HFFc6 (cell line): ENCODE measurements at places on chromosomes 2 and 18. TPM values are rescaled to one million over a fixed set of nuclear protein-coding genes. Genes with fewer than 3 reads are reported as not detected.

DNA sequence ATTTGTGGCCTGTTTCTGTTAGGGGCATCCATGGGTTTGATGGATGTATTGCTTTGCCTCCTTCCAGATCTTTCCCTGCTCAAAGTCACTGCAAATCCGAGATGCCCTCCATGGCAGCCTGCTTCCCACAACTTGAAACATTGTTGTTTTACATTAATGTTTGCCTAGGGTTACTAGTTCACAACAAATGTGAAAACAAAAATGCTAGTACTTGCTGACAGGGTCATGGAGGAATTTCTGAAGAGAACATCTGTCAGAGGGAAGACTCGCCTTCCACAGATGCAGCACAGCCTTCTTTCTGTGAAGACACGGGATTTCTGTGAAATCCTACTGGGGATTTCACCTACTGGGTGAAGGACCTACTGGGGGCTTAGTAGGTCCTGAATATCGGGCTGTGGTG lies 260.0 kb upstream of the FN1 start:
- no peak overlapping the region for H3K4me3 ChIP-seq
- H3K36me3 ChIP-seq = peaks cover 36% of the 10 kb centered on the region
- DNase-seq = no peak
- peaks cover 83% of the 10 kb centered on the region for H3K4me1 ChIP-seq

DNA sequence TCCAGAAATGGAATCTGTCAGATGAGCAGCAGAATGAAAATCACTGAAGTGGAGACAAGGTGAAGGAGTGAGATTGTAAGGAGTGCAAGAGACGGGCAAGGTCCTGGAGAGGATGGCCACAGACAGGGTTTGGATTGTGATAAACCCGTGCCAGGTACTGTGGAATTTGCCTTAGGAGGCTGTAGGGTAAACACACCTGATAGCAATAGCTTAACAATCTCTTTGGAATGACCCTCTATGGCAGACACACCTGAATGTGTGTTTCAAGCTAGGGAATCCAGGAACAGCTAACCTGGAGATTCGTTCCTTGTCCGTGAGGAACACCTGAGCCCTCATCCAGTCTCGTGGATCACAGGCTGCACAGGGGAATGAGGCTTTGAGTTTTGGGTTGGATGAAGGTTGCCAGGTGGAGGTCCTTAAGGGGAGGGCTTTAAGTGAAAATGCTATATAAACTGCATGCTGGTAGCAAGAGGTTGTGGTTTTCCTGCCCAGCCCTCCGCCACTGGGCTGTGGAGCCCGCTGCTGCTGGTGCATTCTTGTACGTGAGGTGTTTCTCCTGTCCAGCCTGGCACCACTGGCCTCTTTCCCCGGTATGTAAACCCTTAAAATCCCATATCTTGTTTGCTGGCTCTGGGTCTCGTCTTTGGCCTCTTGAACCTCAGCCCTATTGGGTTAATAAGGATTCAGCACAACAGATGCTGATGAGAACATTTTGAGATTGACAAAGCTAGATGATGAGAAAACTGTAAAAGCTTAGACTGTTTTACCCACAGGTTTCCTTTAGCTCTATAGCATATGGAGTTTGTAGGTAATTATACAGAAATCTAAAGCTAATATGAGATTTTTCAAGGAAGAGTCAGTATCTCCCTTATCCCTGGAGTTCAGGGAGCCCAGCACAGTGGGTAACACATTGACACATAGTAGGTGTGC lies 117.9 kb downstream of the ARHGAP15 start:
- peaks cover 7% of the 10 kb centered on the region; the same call in 1 of the 2 replicates for H3K27me3 ChIP-seq
- H3K36me3 ChIP-seq = no peaks in the 10 kb centered on the region
- H3K27ac ChIP-seq = no peak overlapping the region
- DNase-seq = no peak

- no peak for DNase-seq
- peaks cover 12% of the 10 kb centered on the region for H3K36me3 ChIP-seq
- no peak overlapping the region for H3K4me3 ChIP-seq
- H3K27me3 ChIP-seq = no peaks in the 10 kb centered on the region; the same call in 1 of the 2 replicates
- no peak overlapping the region for H3K27ac ChIP-seq
- peaks cover 27% of the 10 kb centered on the region for H3K4me1 ChIP-seq
Observed at GRCh38 chr18:55534547-55534946, 53.4 kb downstream of the TCF4 start.

ALPI gene
- total RNA-seq = not detected in 2 replicates

DNA sequence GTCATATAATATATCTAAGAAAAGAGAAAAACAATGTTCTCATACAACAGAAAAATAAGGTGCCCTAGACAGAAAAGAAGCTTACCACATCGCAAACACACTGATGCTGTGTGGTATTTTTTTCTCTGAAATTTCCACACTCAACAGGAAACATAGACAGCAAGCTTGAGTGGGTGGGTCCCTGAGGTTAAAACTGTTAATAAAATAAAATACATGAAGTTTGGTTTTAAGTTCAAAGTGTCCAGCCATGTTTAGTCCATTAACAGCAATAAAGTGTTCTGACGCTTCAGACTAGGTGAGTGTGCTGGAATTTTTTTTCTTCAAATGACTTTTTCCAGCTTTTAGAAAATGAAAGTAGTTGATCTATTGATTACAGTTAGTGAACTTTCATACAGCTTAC lies 83.3 kb upstream of the EPB41L5 start:
- no peaks in the 10 kb centered on the region for H3K36me3 ChIP-seq
- no peak for DNase-seq

DNA sequence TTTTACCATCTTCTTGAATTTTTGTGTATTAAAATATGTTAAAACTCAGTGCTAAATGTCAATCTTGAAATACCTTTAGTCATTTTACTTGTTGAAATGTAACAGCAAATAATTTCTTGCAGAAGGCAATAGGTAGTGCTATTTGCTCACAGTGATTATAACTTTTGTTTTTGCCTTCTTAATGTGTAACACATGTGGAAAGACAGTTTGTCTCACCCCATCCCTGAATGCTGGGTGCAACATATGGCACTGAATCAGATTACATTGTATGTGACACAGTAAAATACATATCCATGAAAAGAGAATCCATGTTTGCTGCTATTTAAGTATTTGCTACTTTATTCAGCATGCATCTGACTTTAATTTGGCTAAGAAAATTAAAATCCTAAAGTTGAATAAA lies 35.3 kb downstream of the FRZB start:
- H3K27me3 ChIP-seq = peaks cover 9% of the 10 kb centered on the region
- H3K36me3 ChIP-seq = no peaks in the 10 kb centered on the region
- H3K4me1 ChIP-seq = no peaks in the 10 kb centered on the region
- no peak overlapping the region for H3K27ac ChIP-seq
- no peak overlapping the region for H3K4me3 ChIP-seq

DUSP19 gene
- total RNA-seq = 2.6 to 3.5 TPM (median 2.7 TPM) in 3 replicates

RMND5A gene
- 7.4 to 9.7 TPM (median 7.9 TPM) in 3 replicates for total RNA-seq

KIF5C gene
- total RNA-seq = 0.35 to 0.96 TPM (median 0.87 TPM) in 3 replicates

- no peak for DNase-seq
- peaks cover 5% of the 10 kb centered on the region; the same call in 1 of the 2 replicates for H3K36me3 ChIP-seq
- H3K4me3 ChIP-seq = no peak overlapping the region
- H3K27ac ChIP-seq = no peak overlapping the region
- H3K27me3 ChIP-seq = no peaks in the 10 kb centered on the region
- peaks cover 35% of the 10 kb centered on the region for H3K4me1 ChIP-seq
Observed at GRCh38 chr2:36727550-36727949, 31.0 kb downstream of the VIT start.

GRCh38 chr2:111162718-111163331 lies 42.1 kb downstream of the BCL2L11 start:
- H3K4me1 ChIP-seq = peaks cover 28% of the 10 kb centered on the region
- H3K4me3 ChIP-seq = no peak overlapping the region
- no peak for DNase-seq
- peaks cover 7% of the 10 kb centered on the region for H3K27me3 ChIP-seq

TCF4 gene
- total RNA-seq = 51.4 to 69.3 TPM (median 67.4 TPM) in 3 replicates

MAP4K4 gene
- total RNA-seq = 103 to 126 TPM (median 114 TPM) in 3 replicates

SLC19A3 gene
- total RNA-seq = 0.14 TPM in 1 of 3 replicates, not detected in the others

DNA sequence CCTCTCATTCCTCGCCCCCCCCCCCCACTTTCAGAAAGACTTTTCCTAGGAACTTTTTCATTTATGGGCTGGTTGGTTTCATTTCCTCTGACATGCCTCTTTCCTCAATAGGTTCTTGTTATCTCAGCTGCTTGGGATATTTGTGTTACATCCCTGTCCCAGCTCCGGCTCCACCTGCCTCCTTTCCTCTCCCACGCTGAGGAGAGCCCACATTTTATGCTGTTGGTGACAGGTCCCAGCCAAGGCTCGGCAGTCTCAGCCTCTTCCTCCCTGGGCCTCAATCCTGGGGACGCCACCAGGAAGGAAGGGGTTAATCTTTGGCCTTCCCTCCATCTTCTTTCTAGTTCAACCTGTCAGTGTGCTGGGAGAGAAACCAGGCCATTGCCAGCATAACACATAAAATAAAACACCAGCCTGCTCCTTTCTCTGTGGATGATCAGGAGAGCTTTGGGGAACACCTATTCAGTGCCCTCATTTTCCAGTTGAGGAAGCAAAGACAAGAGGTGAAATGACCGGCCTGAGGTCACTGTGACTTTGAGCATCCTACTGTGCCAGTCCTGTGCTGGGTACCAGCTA lies 216.9 kb upstream of the TNP1 start:
- H3K36me3 ChIP-seq = no peaks in the 10 kb centered on the region
- no peak overlapping the region for H3K27ac ChIP-seq
- H3K4me3 ChIP-seq = no peak overlapping the region

- DNase-seq = peak; percentile 68
- peak overlapping the region; percentile 83 for H3K4me3 ChIP-seq
- H3K27ac ChIP-seq = peak overlapping the region; percentile 97
- no peaks in the 10 kb centered on the region for H3K36me3 ChIP-seq
- no peaks in the 10 kb centered on the region; the same call in 1 of the 2 replicates for H3K27me3 ChIP-seq
Observed at GRCh38 chr2:9178904-9179571, 27.6 kb upstream of the ASAP2 start.

DNA sequence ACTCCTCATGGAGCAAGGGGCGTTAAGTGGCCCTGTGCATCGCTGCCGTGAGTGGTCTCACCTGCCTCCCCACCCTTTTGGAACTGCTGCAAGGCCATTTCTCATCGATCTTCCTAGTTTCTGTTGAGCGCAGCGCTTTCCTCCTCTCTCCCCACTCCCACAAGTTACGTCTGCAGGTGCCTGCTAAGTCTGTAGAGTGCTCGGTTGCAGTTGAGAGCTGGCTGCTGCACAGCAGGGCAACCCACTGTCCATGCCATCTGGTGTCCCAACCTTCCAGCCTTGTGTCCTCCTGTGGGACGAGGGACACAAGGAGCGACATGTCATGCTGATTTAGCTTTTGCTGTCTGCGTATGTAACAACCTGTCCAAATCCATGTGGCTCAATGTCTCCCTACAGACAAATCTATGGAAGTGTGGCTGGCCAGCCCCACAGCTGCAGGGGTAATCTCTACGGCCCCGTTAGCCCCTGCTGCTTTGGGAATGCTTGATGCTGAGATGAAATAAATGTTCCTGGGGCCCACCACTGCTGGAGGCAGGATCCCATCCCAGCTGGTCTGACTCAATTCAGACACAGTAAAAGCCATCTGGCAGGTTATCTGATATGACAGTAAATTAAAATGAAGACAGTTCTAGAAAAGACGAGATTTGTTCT lies 68.1 kb upstream of the TCF7L1 start:
- H3K27me3 ChIP-seq = peaks cover 5% of the 10 kb centered on the region
- no peak overlapping the region for H3K4me3 ChIP-seq
- H3K36me3 ChIP-seq = 0 out of 2 replicates have a peak, but pooled peaks cover 5% of the 10 kb centered on the region
- DNase-seq = no peak
- H3K4me1 ChIP-seq = peaks cover 34% of the 10 kb centered on the region
- H3K27ac ChIP-seq = no peak overlapping the region

PDCL3 gene
- total RNA-seq = 27.5 to 30.3 TPM (median 28.5 TPM) in 3 replicates

DNA sequence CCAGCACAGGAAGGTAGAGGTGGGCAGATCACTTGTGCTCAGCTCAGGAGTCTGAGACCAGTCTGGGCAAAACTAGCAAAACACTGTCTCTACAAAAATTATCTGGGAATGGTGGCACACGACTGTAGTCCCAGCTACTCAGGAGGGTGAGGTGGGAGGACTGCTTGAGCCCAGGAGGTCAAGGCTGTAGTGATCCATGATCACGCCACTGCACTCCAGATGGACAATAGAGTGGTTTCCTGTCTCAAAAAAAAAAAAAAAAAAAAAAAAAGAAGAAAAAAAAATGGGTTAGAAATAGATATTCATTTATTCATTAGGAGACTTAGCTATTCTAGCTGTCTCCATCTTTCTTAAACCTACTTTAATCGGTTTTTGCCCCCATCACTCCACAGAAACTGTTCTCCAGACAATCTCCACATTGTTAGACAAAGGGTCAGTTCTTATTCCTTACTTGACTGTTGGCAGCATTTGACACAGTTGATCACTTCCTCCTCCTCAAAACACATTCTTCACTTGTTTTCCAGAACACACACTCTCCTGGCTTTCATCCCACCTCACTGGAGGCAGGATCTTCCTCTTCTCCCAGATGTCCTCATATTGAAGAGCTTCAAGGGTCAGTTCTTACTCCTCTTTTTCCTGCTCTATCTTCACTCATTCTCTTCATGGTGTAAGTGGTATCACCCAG lies 103.1 kb downstream of the DTNB start:
- H3K4me1 ChIP-seq = peaks cover 8% of the 10 kb centered on the region; the same call in 1 of the 2 replicates
- no peaks in the 10 kb centered on the region for H3K36me3 ChIP-seq
- no peak for DNase-seq
- H3K4me3 ChIP-seq = no peak overlapping the region
- peaks cover 5% of the 10 kb centered on the region for H3K27me3 ChIP-seq

- peaks cover 41% of the 10 kb centered on the region for H3K27me3 ChIP-seq
- no peak overlapping the region for H3K27ac ChIP-seq
- no peak overlapping the region for H3K4me3 ChIP-seq
- H3K4me1 ChIP-seq = no peaks in the 10 kb centered on the region
- DNase-seq = no peak
- no peaks in the 10 kb centered on the region for H3K36me3 ChIP-seq
Observed at GRCh38 chr2:70664525-70664924, 103.5 kb downstream of the ADD2 start.

DNA sequence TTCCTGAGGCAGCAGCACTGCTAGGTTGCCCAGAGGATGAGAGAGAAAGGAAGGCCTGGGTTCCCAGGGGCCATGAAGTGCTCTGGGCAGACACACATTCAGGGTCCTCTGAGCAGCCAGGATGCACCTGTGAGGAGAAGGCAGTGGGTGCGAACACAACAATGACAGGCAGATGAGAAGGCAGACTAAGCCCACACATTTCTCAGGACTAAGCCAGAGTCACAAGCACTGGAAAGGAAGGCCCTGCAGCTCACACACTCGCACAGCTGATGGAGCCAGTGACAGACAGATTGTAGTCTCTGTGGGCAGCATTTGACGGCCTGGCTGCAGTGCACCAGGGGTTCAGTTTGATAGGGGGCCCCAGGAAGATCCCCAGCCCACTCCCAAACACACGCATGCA lies 61.8 kb downstream of the ARHGEF4 start:
- no peak overlapping the region for H3K4me3 ChIP-seq
- H3K36me3 ChIP-seq = no peaks in the 10 kb centered on the region
- no peak overlapping the region for H3K27ac ChIP-seq
- H3K4me1 ChIP-seq = no peaks in the 10 kb centered on the region

UGT1A10 gene
- not detected in 2 replicates for total RNA-seq
